ENCODE measurements at places on chromosomes 16 and 17.

- DNase-seq, result no peak
Measured at GRCh38 chr16:50662306-50662940, 18.7 kb downstream of the SNX20 start.

GRCh38 chr17:20966870-20967269, 75.9 kb downstream of the USP22 start:
- DNase-seq, result no peak

DNA sequence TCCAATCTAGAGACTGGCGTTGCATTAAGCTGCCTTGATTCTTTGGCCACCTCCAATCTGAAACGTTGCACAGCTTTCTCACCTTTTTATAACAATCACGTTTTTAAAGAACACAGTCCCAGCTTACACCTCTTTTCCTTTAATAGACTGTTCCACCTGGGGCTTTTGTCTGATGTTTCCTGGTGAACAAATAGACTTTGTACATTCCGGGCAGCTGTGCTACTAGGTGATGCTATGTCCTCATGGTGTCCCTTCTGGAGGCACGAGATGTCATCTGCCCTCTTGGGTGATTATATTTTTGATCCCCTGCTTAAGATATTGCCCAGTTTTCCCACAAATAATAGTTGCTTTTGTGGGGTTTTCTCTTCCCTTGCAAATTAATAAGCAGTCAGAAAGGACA, 225.5 kb downstream of the SOX9 start:
- no peak for DNase-seq

GRCh38 chr16:67967958-67968399, 458 bp downstream of the SLC12A4 start:
- DNase-seq, result peak; percentile 77

- no peak for DNase-seq
Measured at GRCh38 chr17:56021681-56022190, 131.5 kb upstream of the ANKFN1 start.
